ENCODE measurements at places on chromosomes 5 and 9.

- DNase-seq, result no peak
These were observed 4.3 kb downstream of the AQP3 start for GRCh38 chr9:33443047-33443446.

DNA sequence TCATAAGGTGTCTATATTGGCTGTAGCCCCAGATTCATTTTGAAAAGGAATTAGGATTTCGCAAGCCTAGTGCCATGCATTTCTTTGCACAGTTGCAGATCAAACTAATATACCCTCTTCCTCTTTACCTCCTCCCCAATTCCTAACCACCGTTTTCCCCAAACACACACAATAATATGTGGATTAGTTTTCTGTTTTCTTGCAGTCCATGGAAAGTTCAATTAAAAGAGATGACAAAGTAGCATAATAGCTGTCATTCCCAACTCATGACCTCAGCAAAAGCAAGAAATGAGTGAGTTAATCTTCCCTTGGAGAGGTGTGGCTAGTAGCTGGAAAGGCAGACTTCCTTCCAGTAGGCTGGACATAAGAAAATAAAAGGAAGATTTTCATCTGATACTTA is 349.1 kb downstream of the TMEM232 start:
- no peak for DNase-seq

- no peak for DNase-seq
These were observed 159.8 kb upstream of the HMHB1 start for GRCh38 chr5:143652108-143652700.

GRCh38 chr9:3479514-3480352 is 46.1 kb downstream of the RFX3 start:
- DNase-seq, result no peak

DNA sequence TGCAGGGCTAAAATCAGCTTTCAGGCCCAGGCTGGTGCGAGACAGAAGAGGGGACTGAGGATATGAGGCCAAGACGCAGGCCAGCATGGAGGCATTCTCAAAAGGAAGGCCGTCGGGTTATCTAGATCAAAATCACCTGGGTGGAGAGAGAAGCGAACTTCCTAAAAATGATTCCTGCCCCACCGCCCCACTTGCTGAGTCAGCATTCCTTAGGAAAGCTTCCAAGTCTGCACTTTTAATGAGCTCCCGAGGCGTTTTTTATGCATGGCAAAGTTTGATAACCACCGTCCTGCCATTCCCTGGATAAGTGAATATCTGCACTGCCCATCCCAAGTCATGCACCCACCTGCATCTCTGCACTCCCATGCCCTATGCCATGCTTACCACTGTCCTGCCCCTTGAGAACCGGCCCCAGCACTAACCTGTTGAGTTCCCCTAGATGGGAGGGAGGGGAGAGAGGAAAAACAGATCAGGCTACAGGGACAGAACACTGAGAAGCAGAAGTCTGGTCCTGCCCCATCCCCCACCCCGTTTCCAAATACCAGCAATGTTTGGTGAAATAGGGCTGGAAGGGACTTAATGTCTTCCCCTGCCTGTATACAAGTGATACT is 1.6 kb upstream of the SPOCK1 start:
- DNase-seq, result no peak

DNA sequence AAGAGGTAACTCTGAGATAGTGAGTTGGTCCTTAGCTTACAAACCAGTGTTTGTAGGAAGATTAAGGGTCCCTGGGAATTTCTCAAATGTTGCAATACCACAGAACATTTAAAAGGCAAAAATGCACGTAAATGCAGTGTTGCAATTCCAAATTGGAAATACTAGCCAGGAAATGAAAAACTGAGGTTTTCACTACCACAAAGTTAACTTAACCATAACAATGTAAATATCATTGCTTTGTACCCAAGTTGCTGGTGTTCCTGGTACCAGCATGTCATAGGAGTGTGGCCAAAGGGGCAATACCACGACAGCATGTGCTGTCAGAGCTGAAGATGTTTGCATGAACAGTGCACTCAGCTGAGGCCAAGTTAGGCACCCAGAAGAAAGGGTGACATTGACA is 382.9 kb downstream of the GLIS3 start:
- no peak for DNase-seq

DNA sequence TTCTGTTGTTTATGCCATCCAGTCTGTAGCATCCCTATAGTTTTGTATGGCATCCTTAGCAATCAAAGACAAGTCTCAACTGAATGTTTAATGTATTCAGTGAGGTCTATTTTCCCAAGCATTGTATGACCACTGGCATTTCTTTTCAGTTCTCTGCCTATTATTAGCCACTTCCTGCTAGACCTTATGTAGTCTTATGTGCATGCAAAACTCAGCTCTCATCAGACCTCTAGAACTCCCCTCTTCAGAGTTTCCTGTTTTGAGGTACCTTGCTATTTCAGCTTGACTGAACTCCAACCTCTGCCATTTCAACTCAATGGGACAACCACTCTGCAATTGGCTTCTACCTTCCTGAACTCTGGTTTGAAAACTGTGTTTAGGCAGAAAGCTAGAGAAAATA is 113.2 kb downstream of the SLC25A46 start:
- DNase-seq, result no peak

GRCh38 chr5:93575461-93576414 is 5.3 kb downstream of the NR2F1-AS1 start:
- no peak for DNase-seq

DNA sequence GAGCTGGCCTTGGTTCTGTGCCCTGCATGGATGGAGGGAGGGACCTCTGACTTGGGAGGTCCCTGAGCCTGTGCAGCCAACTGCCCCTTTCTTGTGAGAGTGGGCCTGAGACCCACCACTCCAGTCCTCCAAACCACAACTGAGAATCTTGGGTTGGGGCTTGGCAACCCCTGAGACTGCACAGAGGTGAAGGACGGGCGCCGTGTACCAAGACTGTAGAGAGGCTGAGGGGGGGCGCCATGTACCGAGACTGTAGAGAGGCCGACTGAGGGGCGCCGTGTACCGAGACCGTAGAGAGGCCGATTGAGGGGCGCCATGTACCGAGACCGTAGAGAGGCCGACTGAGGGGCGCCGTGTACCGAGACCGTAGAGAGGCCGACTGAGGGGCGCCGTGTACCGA is 59.3 kb upstream of the CACNA1B start:
- no peak for DNase-seq

GRCh38 chr5:90534922-90535321 is 5.5 kb upstream of the LYSMD3 start:
- DNase-seq, result no peak

DNA sequence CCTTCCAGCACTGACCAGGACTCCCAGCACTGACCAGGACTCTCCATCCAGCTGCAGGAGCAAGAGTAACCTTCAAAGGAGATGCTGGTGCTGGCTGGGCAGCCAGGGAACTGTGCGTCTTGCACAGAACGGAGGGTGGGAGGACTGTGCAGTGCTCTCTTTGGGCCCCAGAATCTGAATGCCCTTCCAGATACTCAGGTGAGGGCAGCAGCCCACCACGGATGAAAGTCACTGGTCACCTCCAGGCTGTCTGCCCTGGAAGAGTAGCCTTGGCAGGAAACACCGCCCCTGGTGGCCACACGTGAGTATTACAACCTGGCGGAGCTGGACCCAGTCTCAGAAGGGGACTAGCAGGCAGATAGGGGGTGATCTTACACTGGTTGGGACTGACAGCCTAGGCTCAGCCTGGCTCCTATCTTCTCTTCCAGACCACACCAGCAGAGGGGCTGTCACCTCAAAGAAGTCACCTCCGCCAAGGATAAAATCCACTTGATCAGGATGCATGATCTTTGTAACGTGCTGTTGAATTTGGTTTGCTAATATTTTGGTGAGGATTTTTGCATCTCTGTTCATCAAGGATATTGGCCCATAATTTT is 4.8 kb upstream of the SARDH start:
- no peak for DNase-seq

- DNase-seq, result no peak
These were observed 30.0 kb downstream of the RAPGEF1 start for GRCh38 chr9:131709771-131710431.

- no peak for DNase-seq
These were observed 82.7 kb downstream of the SV2C start for GRCh38 chr5:76165711-76166374.

DNA sequence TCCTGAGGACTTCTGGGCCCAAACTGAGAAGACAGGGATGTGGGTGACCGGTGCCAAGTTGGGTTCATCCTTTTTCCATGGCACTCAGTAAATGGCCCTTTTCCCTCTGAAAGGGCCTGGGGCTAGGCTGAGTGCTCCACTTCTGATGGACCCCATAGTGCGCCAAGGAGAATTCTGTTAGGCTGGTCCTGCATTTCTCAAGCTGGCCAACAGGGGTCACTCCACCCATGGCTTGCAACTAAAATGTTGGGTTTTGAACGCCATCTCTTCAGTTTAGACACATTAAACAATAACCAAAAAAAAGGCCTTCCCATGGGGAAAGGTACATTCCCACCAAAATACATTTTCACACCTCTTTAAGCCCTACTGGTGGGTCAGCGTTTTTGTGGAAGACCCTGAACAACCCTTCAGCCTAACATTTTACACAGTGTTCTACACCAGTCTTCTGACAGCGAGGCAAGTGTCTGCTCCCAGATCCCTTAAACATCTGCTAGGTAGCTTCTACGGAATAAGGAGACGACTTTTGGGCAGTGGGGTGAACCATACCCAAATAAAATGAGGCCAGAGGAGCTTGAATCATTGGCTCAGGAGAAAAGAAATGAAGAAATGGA is 27.3 kb downstream of the CNTFR start:
- no peak for DNase-seq

- DNase-seq, result no peak
These were observed 167.2 kb downstream of the XRCC4 start for GRCh38 chr5:83244516-83244915.

DNA sequence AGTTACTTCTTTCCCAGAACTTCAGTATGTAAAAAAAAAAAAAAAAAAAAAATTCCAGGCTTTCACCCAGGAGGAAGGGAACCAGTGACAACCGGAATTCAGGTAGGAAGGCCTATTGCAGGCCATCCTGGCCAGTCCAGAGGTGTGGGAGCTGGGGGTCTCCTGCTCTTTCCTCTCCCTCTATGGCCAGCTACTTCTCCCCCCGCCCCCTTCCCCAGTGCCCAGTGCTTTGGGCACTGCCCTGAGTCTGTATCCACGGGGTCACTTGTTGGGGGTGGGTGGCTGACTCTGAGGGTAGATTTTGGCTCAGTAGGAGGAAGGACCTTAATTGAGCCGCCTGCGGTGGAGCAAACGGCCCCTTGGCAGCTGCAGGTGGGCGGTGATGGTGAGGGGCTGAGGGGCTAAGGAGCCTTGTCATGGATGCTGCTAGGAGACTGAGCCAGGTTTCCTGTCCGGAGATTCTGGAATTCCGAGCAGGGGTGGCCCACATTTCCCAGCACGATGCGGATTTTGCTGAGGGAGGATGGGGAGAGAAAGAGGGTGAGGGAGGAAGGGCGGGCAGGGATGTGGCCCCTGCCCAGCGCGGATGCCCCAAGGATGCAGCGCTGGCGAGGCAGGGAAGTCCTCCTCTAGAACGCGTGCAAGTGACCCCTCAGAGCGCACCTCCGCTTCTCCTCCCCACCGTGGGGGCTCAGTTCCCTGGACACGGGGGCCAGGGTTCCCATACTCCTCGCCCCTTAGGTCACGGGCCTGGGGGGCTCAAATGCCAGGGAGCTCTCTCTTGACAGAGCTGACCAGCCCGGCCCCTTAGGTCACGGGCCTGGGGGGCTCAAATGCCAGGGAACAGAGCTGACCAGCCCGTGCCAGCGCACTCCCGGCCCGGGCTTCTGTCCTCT is 1.2 kb upstream of the PHF2 start:
- DNase-seq, result no peak

- no peak for DNase-seq
These were observed 920.4 kb upstream of the DMAC1 start for GRCh38 chr9:8719833-8720486.

DNA sequence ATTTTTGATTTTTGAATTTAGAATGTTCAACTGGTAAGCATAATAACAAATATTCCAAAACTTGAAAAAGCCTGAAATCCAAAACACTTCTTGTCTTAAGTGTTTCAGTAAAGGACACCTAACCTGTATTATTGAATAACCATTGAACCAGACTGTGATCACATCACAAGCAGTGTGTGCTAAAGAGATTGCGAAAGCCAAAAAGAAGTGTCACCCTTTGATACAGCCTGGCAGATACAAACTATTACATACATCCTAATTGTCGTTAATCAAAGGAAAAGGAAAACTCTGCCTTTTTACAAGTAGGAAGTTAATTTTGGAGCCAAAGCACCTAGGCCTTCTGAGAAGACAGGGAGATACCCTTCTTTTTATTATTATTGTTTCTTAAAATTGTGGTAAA is 8.4 kb upstream of the FAM120AOS start:
- DNase-seq, result no peak

GRCh38 chr9:35928591-35929452 is 19.5 kb downstream of the SPAAR start:
- DNase-seq, result no peak

- no peak for DNase-seq
These were observed 127.1 kb downstream of the ZNF354C start for GRCh38 chr5:179187229-179187678.

- no peak for DNase-seq
These were observed 6.8 kb downstream of the TSSK1B start for GRCh38 chr5:113427871-113428574.

DNA sequence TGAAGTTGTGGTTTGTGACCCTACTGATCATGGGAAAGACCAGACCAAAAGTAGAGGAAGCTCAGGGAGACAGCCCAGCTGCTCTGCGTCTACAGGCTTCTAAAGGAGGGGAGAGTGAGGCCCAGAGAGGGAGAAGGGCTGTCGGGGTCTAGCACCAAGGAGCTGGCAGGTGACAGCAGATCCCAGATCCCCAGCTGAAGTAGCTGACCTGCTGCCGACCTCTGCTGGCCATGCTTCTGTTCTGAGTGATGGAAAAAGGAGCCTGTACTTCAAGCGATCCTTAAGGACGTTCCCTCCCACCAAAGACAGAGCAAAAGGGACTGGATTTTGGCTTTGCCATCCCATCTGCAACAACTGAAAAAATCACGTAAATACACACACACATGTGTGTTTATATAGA is 22.7 kb upstream of the QSOX2 start:
- no peak for DNase-seq

DNA sequence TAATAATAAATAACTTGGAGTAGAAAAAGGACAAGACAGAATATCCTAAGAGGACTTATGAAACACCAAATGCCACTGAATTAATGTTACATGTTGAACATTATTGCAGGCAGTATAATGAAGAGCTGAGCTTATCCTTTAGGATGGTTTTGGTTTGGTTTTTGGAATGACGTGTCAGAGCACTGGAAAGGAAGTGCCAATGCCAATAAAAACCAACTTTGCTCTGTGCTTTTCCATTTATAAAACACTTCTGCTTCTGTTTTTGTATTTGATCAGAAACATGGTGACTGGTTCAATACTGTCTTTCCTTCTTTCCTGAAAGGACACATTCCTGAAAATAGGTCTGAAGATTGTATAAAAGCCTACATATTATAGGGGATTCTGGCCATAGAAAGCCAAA is 4.2 kb downstream of the MEGF10 start:
- DNase-seq, result no peak

DNA sequence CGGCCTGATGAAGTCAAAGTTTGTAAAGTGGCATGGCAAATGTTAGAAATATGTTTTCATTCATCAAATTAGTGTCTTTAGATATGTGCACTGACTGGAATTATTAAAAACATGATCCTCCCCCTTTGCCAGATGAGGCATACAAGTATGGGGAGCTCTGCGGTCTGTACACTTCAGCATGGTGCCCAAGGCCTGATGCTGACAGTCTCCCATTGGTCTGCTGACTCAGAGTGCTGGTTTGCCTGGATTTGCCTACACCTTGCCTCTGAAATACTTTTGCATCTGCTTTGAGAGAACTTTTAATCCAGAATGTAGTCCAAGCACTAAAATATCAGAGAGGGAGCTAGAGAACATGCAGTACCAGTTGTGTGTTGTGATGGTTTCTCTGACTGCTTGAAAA is 354.3 kb upstream of the ACTBL2 start:
- DNase-seq, result no peak

GRCh38 chr5:1799110-1799601 is 481 bp downstream of the MRPL36 start:
- DNase-seq, result no peak
